EH (cell line): ENCODE measurements at places on chromosomes 5 and 9.

GRCh38 chr5:150853561-150853960, 7.2 kb downstream of the IRGM start:
- no peak for DNase-seq

DNA sequence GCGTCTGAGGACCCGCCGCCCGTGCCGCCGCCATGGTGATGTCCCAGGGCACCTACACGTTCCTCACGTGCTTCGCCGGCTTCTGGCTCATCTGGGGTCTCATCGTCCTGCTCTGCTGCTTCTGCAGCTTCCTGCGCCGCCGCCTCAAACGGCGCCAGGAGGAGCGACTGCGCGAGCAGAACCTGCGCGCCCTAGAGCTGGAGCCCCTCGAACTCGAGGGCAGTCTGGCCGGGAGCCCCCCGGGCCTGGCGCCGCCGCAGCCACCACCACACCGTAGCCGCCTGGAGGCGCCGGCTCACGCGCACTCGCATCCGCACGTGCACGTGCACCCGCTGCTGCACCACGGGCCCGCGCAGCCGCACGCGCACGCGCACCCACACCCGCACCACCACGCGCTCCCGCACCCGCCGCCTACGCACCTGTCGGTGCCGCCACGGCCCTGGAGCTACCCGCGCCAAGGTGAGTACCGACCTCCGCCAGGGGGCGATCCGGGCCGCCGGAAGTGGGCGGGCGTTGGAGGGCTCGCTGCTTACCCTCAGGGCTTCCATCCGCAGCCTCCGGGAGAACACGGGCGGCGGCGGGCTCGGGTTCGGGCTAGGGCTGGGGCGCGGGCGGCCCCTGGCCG, 8.5 kb downstream of the PRR7 start:
- peak; percentile 68 for DNase-seq

- peak; percentile 19 for DNase-seq
Measured at GRCh38 chr9:137411260-137411644, 11.7 kb downstream of the EXD3 start.

DNA sequence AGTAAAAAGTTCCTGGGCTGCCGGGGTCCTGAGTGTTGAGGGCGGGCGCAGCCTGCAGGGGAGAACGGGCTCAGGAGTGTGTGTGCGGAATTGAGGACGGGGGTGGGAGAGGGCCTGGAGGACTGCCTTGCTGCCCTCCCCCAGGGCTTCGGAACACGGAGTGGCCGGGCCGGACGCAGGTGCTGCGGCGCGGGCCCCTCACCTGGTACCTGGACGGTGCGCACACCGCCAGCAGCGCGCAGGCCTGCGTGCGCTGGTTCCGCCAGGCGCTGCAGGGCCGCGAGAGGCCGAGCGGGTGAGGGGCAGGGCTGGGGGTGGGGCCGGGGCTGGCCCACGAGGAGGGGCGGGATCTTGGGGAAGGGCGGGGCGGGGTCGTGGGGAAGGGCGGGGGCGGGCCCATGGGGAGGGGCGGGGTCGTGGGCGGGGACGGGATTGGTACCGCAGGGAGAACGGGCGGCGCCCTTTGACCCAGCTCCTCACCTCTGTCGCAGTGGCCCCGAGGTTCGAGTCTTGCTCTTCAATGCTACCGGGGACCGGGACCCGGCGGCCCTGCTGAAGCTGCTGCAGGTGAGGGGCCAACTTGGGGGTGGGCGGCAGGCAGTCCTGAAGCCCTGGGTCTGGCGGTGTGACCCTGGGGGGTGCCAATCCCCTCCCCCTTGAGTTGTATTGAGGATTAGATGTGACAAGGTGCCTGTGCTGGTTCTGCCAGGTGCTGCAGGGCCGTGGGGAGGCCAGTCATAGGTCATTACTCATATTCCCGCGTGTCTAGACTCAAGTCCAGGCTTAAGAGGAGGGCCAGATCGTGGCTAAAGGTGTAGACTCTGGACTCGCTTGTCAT, 7.1 kb downstream of the FPGS start:
- peak; percentile 30 for DNase-seq

DNA sequence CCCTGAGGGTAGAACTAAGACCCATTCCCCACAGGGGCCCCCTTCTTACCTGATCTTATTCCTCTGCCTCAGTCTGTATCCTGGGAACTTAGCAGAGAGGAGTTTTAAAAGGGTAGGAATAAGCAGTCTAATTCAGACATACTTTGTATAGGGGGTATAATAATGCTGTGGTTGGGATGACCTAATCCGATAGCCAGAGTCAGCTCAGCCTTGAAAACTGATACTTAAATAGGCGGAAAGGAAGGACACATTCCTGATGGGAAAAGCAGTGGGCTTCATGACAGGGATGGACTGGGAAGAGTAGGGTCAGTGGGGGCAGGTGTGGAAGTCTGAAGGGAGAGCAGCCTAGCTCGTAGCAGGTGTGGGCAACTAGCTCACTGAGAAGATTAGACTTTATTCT, 52.2 kb upstream of the TESK1 start:
- DNase-seq, result peak; percentile 66

DNA sequence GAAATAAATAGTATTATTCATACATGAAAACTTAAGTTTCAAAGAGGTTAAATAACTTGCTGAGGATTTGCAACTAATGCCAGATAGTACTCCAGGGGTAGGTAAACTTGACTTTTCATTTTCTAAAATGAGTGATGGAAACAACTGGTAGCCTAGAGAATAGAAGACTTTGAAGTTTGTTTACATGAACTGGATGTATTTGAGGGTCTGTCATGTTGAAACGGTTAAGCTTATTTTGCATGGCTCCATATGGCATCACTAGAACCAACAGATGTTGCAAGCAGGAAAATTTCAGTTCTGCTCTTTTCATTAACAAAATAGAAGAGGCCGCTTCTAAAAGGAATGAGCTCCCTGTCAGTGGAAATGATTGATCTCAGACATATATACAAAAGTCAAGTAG, 105.1 kb upstream of the SGCD start:
- DNase-seq, result no peak

- DNase-seq, result peak; percentile 61
Measured at GRCh38 chr5:128409166-128409800, 128.8 kb downstream of the FBN2 start.

DNA sequence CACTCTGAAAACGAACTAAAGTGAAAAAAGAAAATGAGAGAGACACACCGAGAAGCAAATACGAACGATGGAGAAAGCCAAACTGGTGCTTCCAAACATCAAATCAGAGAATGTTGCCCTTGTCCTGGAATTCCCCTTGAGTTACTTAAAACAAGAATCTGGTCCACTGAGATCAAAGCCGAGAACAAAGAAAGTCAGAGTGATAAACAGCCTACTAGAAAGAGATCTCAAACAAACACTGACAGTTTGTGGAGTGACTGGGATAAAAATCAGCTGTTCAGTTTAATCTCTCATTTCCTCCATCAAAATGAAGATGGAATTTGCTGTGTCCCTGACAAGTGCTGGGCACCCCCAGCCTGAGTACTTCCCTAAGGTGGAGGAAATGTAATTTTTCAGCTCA, 582.6 kb downstream of the NR2F1-AS1 start:
- DNase-seq, result no peak

GRCh38 chr5:82594097-82594496, 315.9 kb upstream of the RPS23 start:
- DNase-seq, result no peak

DNA sequence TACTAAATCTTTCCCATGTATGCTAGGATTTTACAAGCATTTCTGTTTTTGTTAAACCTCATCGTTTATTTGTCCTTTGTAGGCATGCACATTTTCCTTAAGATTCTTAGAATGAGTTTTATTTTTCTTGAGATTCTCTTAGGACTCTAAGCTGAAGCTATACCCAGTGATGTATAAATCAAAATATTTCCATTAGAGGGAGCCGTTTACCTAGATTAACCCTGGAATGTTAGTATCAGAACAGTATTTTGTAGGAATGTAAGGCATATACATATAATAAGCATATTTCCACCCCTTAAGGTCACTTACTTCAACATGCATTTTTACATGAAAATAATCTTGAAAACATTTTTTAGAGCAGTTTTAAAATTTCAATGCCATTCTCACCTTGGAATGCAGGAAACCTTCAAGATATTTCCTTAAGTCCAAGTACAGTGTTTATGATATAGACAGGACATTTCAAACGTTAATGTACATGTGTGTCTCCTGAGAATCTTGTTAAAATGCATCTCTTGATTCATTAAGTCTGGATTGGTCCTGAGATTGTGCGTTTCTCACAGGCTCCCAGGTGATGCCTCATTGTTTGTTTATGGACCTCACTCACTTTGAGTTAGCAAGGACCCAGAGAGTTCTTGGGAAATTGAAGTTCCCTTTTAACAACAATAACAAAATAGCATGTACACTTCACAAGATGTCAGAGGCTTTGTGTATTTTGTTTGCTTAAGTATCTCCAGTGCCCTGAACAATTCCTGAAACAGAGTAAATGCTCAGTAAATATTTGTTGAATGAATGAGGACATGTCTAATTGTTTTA, 34.9 kb upstream of the FCHO2 start:
- DNase-seq, result peak; percentile 60

- peak; percentile 96 for DNase-seq
Measured at GRCh38 chr9:128911529-128912035, 9.2 kb upstream of the PHYHD1 start.

- DNase-seq, result no peak
Measured at GRCh38 chr5:16937503-16938161, 1.5 kb upstream of the MYO10 start.

DNA sequence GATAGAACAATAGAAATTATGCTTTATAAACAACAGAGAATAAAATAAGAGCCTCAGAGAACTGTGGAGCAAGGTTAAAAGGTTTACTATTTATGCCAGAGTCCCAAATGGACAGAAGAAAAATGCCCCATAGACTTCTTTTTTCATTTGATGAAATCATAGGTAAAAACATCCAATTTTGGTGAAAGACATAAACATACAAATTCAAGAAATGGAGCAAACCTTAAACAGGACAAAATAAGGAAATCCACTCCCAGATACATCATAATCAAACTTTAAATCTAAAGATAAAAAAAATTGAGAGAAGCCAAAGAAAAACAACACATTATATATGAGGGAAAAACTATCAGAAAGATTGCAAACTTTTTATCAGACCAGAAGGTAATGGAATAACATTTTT, 182.8 kb downstream of the GADD45G start:
- no peak for DNase-seq

GRCh38 chr5:14286574-14287421, 143.7 kb downstream of the TRIO start:
- no peak for DNase-seq

- no peak for DNase-seq
Measured at GRCh38 chr9:88219601-88220000, 81.3 kb upstream of the SPATA31C2 start.

DNA sequence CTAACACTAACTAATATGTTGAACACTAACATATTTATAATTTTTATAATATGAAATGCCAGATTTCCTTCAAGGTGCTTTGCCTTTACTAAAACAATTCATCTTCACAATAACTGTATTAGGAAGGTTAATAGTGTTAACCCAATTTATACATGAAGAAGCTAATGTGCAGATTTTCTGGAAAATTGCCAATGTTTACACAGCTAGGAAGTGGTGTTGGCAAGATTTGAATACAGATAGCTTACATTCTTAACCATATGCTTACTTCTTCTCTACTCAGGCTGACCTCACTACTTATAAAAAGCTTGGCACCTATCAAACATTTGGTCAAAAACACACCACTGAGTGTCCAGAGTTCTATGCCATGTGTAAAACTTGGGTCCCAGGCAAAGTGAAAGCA, 445.4 kb upstream of the ITGA1 start:
- no peak for DNase-seq

DNA sequence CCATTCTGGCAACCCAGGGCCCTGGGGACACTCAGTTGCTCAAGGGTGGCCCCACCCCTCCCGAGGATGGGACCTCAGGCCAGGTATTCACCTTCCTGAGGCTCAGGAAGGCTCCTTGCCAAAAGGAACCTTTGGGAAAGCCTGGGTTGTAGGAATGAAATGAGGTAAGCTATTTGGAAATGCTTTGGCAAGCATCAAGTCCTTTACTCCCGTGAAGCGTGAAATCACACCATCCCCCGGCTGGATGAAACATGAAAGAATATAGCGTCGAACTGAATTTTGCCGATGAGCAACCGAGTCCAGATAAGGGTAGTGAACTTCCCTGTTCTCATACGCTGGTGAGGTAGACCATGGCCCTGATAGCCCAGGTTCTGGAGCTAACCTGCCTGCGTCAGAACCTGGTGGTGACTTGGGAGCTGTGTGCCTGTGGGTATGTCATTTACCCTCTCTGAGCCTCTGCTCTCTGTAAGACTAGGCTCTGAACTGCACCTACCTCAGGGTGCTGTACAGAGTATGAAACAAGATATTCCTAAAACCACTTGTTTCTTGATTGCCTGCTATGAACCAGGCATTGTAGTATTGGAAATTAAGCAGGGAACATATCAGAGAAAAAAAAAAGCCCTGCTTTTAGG, 105.3 kb upstream of the BOD1 start:
- DNase-seq, result no peak

GRCh38 chr5:145280806-145281205, 554.3 kb downstream of the PRELID2 start:
- DNase-seq, result no peak

- peak; percentile 6 for DNase-seq
Measured at GRCh38 chr9:106482733-106483132, 380.2 kb upstream of the ZNF462 start.

- no peak for DNase-seq
Measured at GRCh38 chr5:12141496-12141895, 237.2 kb upstream of the CTNND2 start.

GRCh38 chr9:1454616-1455347, 404.6 kb downstream of the DMRT2 start:
- DNase-seq, result no peak

DNA sequence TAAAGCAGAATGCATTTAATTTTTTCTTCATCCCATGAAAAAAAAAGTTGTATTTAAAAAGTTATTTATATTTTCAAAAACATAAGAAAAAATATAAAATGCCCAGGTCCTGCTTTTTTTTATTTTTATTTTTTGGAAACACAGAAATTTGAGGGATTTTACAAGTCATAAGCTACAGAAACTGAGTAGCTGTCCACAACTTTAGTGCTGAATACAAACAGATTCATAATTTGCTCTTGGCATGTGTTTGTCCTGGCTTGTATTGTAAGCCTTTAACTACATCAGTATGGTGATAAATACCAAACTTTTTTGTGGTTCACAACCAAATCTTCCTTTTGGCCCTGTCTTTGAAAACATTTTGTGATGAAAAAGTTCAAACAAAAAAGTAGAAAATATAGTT, 7.5 kb upstream of the PLCXD3 start:
- peak; percentile 34 for DNase-seq

DNA sequence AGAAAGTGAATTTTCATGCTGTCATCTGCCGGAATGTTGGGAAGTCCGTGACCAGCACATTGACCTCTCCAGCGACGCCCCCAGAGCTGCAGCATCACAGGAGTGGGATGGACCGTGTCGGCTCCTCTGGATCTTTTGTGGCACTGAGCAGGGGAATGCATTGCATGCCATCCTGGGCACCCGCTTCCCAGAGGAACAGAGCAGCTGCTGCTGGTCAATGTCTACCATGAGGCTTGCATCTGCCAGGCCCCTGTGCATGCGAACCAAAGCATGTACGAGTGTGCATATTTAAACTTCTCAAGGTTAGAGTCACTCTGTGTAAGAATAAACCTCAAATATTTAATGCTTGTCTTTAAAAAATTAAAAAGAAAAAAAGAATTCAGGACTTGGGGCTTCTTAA, 414.8 kb downstream of the GADD45G start:
- no peak for DNase-seq
